ENCODE measurements at places on chromosomes 12 and 14.

- DNase-seq = no peak
Observed at GRCh38 chr14:104221636-104222369, 83.4 kb downstream of the KIF26A start.

DNA sequence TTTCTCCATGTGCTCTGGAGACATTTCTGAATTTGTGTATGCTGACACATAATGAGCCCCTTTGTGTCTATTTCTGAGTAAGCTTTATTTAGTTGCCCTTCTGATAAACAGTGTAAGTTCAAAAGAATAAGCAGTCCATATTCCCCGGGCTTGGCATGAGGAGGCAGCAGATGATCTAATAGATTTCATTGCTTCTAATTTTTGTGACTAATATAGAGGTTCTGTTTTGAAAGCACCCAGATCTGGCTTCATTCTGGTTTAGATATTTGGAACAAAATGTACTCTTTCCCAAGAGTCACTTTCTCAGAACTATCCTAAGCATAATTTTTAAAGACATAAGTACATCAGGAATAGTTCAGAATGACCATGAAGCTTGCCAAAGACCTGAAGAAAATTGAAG is 290.9 kb downstream of the BTG1 start:
- DNase-seq = no peak

DNA sequence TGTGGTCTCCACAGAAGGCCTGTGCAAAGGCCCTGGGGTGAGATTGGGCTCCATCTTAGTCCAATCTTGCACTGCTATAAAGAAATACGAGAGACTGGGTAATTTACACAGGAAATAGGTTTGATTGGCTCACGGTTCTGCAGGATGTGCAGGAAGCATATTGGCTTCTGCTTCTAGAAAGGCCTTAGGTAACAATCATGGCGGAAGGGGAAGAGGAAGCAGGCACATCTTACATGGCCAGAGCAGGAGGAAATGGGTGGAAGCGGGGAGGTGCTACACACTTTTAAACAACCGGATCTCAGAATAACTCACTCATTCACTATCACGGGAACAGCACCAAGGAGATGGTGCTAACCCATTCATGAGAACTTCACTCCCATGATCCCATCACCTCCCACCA is 55.4 kb downstream of the FAR2 start:
- no peak for DNase-seq

GRCh38 chr14:24834956-24835355 is 201.0 kb upstream of the GZMB start:
- no peak for DNase-seq

DNA sequence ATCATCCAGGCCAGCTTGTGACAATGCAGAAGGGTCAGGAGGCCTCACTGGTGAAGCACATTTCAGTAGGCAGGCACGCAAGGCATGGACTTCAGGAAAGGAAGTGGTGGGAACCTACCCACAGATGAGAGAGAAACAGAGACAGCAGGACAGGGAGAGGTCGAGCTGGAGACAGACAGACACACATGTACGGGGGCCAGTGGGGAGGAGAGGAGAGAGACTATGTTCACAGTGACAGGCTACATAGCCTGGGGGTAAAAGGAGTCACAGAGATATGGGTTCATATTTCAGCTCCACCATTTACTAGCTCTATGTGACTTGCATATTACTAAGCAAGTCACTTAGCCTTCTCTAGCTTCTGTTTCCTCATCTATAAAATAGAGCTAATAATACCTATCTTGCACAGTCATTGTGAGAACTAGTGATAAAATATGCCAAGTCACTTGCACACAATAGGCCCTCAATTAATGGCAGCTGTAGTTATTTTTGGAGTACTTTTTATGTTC is 91.1 kb upstream of the FUT8 start:
- peak; percentile 90 for DNase-seq

DNA sequence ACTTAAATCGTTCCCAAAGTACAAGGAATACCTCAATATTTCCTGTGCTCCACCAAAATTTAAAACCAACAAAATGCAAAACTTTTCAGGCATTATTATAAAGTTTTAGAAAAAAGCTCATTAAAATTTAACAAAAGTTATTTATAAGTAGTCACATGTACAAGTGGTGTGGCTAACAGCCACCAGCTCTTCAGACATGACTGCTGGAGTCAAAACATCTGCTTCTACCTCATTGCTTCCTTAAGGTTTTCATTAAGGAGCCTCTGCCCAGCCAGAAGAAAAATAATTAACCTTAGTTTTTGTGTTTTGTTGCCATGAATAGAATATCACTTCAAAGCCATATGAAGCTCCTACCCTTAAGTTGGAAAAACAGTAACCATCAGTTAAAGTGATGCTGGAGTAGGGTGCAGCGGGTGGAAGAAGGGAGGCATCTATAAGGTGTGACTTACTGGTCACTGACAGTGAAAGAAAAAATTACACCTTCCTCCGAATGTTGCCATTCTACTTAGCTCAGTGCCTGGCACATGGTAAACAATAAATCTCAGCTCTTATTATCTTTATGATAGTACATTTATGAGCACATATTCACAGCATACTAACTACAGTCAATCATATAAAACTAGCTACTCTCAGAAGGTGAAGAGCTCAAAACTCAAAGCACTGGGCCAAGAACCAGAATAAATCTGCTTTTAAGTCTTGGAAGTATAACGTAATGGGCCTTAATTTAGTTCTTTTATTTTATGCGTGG is 57.7 kb downstream of the GALC start:
- DNase-seq = no peak

DNA sequence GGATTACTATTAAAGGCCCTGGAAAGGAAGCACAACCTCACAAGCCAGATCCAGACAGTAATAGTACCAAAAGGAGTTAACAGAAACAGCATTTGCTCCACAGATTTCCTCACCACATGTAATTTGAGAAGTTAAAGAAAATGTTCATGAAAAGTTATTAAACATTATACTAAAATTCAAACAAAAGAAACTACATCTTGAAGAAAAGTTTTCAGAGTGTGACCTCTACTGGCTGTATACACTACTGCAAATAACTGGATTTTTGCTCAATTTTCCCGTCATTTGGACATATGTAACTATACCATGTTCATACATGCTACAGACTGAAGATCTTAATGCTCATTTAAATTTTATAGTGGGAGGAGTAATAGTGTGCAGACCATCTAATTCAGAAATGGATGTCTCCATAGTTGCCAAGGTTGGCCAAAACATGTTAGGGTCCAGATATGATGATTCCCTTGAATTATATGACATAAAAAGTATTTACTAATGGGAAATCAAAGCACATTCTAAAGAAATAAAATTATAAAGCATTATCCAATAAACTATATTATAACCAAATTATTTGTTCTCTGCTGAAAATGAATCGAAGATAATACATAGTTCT is 5.6 kb downstream of the KRR1 start:
- DNase-seq = peak; percentile 38

DNA sequence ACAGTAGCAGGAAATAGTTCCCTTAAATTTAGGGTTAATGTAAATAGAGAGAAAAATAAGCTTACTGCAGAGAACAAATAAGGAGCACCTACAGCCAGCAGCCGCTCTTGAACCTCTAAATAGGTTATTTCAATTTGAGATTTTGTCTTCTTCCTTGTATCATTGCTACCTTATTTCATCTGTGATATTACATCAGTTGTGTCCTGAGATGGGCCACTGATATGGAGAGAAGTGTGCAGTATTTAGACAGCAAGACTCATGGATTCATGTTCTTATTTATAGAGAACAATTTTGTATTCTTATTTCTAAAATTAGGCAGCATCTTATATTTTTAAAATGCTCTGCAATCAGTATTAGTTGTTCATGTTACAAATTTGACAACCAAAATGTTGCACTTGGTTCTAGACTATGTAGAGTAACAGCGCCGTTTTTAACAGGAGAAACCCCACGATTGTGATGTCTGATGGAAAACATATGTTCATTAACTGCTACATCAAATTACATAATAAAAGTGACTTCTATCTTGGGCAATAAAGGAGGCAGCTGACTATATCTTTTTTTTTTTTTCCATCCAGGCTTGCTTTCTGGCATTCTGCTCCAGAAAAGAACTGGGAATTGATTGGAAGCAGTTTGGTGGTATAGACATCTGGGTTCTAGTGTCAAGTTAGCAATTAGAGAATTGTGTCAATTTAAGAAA is 117.9 kb downstream of the CAND1 start:
- no peak for DNase-seq

- no peak for DNase-seq
Observed at GRCh38 chr14:67428501-67429031, 16.6 kb upstream of the PLEK2 start.

- DNase-seq = no peak
Observed at GRCh38 chr12:90216020-90216552, 507.4 kb upstream of the ATP2B1 start.

DNA sequence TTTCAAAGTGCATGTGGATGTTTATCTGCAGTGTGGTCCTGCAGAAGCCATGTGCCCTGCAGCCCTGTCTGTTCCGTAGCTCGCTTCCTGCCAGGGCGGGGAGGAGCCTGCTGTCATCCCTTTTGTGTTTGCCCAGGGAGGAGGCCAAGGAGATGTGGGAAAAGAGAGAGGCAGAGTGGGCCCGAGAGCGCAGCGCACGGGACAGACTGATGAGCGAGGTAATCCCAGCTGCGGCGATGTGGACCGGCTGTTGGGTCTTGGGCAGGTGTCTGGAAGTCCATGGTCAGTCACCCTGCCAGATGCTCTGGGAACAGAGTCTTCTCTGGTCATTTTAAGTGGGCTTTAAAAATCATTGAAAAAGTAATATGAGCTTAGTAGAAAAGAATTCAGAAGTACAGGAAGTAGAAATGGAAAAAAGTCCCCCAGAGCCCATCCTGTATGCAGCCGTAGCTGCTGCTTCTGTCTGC is 12.8 kb downstream of the TCHP start:
- no peak for DNase-seq

DNA sequence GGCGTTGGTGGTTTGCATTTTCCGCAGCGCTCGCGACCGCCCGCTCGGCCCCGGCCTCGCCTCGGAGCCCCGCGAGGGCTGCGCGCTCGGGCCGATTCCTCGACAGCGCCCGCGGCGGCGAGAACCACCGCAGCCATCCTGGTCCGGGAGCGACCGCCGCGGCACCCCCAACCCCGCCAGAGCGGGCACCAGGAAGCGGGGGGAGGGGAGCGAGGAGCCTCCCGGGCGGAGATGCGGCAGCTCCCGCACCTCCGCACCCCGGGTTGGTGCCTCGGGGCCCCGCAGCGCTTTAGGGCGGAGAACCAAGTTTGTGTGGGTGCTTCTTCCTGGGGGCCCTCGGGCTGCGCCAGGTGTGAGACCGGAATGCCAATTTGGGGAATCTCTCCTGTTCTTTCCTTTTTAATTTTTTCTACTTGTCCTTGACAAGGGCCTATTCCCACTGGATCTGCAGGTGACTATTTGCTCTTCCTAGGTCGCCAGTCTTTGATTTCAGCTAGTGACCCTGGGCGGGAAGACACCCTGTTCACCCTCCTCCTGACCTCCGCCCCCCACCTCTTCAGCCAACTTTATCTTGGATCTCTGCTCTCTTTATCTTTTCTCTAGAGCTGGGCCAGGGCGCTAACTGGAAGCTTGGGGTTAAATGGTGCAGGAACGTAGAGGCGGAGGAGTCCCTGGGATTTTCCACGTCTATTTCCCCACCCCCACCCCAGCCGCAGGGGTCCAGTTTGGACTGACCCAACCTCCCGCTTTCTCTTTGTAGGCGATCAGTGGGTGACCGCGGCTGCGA is at the start of gene SOCS2:
SOCS2 (plus strand) TSS at position 751 of the 787 bp plus-strand sequence. CDS start 223 bp downstream, outside the sequence.
- DNase-seq = no peak

- no peak for DNase-seq
Observed at GRCh38 chr14:100790502-100791347, 35.2 kb upstream of the MEG3 start.

GRCh38 chr14:65604936-65605335 is 192.4 kb downstream of the FUT8 start:
- no peak for DNase-seq

DNA sequence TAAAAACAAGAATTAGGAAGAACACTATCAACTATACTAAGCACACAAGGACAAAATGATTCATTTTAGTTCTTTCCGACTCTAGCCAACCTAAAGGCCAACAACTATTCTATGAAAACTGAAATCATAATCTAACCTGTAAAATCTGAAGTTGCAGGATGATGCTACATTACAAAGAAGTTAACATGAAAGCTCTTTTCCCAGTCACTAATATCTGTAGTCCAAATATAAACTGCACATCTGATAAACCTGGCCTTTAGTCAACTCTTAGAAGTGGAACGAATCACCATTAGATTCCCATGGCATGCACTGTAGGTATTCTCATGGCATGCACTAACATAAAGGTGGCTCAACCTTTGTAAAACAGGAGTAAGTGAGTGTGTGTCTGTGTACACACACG is 41.7 kb downstream of the BLTP3B start:
- no peak for DNase-seq

DNA sequence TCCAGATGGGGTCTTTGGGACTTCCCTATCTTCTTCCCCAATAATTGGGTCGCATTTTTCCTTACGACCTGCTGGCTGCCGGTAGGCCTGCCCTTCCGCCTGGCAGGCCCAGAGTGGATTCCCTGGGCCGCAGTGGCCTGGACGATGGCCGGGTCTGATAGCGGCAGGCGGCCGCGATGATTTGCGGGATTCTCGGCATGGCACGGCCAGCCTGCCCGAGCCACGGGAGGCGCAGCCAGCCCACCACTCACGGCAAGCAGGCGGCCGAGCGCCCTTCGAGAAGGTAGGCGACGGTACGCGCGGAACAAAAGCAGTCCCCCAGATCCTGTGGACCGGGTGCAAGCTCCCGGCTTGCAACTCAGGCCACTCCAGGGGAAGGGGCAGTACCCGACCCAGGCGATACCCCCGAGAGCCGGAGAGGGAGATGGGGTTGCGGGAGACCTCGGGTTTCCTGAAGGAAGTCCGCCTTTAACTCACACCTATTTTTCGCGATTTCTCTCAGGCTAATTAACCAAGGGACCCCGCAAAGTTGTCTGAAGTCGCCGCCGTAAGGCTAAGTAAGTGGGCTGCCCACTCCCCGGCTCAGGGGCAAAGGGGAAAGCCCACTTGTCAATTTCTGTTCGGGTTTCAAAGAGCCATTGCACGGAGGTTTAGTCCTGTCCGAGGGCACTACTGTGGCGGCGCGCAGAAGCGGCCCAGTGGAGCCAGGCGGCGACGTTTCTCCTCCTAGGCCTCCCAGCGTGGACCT is 1.4 kb upstream of the GSC start:
- DNase-seq = no peak

- DNase-seq = no peak
Observed at GRCh38 chr14:34426313-34427295, 35.4 kb downstream of the SPTSSA start.

DNA sequence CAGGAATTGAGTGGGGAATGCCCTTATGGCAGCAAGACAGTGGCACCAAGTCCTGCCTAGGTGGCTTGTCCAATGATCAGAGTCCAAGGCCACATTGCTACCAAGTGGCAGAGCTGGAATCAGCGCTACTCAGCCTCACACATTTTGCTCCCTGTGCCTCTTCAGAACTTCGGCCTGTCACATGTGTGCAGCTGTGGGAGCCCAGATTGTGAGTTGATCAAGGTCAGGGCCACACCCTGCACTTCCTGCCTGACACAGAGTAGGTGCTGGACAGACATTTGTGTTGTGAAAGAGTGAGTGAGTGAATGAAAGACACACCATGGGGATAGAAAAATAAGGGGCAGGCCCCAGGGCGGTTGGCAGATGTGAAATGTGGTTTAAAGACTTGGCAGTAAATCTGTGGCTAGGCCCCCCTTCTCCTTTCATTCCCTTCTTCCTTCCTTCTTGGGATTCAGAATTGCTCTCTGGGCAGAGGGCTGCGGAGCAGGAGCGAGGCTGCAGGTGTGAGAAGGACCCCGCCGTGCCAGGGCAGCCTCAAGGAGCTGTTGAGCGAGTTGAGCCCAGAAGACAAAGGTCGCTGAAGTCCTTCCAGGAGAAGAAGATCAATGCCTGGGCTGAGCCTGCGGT is 83.5 kb downstream of the SLC25A47 start:
- no peak for DNase-seq

Measured in GM12865 (cell line).